ENCODE measurements at places on chromosomes 5 and 9.

GRCh38 chr9:115747731-115748130 lies 405.9 kb upstream of the PAPPA start:
- no peak for DNase-seq

- DNase-seq = peak; percentile 21
Measured at GRCh38 chr5:10295619-10296326, 11.9 kb downstream of the CMBL start.

GRCh38 chr5:132816554-132816953 lies 3.5 kb downstream of the SOWAHA start:
- DNase-seq = no peak

GRCh38 chr5:88145221-88145610 lies 123.4 kb downstream of the TMEM161B start:
- DNase-seq = peak; percentile 2

GRCh38 chr5:151787817-151788216 lies 16.1 kb downstream of the G3BP1 start:
- no peak for DNase-seq

DNA sequence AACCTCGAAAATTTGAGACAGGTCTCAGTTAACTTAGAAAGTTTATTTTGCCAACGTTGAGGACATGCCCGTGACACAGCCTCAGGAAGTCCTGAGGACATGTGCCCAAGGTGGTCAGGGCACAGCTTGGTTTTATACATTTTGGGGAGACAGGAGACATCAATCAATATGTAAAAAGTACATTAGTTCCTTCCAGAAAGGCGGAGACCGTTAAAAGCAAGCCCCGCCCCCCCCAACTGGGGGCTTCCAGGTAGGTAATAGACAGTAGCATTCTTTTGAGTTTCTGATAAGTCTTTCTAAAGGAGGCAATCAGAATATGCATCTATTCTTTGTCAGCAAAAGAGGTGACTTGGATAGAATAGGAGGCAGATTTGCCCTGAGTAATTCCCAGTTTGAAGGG lies 599 bp upstream of the MOCS2 start:
- DNase-seq = no peak

Data from astrocyte of the spinal cord (primary cell).